Hippocampal formation (tissue), 2 donors: ENCODE measurements at places on chromosomes 16 and 17.

DNA sequence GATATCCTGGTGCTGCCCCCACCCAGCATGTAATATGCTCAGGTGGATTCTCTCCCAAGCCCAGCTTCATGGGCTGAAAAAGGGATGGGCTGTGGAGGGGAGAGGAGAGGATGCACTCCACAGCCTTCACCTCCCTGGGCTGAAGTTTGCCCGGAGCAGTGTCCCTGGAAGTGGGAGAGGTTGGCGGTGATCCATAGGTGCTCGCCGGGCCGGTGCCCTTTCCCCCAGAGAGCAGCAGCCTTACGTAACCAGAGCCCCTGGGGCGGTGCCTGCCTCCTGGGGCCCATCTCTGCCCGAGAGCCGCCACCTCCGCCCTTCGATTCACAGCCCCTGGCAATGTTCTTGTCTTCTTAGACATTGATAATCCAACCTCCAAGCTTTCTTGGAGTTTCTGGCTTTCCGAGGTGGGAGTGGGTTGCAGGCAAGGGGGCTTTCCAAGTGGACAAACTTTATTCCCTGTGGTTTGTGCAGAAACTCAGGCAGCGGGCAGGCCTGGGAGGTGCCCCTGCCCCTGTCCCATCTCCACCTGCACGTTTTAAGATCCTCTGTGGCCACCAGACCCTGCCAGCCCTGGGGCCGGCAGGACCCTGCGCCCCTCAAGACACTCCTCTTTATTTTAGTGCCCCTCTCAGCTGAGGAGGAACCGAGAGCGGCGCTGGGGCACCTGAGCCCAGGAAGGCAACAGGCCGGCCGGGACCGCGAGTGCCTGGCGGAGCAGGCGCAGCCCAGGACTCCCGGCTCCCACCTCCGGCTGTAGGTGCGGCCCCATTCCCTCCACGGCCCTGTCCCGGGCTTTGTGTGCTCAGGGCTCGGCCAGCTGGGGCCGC, 3.1 kb upstream of the WDR90 start:
- DNase-seq: no peak

GRCh38 chr17:50890675-50891516, 24.7 kb upstream of the TOB1 start:
- no peak for DNase-seq

GRCh38 chr17:4319221-4319620, 47.3 kb downstream of the UBE2G1 start:
- no peak for DNase-seq

- DNase-seq: no peak
These were observed 14.3 kb upstream of the SRCIN1 start for GRCh38 chr17:38619937-38620550.

GRCh38 chr16:11706180-11706742, 36.4 kb downstream of the TXNDC11 start:
- peak; percentile 11 for DNase-seq

- no peak for DNase-seq
These were observed 47.3 kb downstream of the BRIP1 start for GRCh38 chr17:61815863-61816503.

DNA sequence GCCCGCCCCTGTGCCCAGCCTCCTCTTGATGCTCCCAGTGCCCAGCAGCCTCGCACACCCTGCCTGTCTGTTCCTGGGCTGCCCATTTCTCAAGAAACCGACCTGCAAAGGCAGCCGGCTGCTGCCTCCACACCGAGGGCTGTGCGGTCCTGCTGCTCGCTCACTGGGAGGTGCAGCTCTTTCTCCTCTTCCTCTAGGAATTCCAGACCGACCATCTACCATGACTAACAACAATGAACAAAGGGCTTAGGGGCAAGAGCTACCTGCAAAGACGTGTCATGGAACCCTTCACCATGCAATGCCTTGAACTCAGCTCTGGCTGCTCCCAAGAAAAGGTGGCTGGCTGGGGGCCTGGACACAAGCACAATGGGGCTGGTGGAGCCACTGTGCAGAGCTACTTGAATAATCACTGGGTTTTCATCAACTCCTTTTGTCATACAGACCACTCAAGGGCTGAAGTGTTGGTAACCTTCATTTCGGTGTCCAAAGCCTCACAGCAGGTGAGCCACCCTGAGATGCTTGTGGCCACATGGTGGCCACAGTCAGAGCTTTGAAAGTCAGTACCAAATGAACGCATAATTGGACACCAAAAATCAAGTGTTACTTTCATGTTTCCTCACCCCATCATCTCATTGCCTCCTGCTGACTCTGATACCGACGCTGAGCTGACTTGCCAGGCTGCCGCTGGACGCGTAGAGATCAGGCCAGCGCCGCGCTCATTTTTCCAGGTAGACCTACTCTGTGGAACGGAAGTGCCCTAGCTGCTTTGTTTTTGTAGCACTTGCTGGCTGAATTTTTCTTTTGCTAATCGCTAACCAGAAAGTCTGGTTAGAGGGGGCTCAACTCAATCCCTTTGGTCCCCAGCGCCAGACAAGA, 19.8 kb downstream of the CYB561 start:
- no peak for DNase-seq

DNA sequence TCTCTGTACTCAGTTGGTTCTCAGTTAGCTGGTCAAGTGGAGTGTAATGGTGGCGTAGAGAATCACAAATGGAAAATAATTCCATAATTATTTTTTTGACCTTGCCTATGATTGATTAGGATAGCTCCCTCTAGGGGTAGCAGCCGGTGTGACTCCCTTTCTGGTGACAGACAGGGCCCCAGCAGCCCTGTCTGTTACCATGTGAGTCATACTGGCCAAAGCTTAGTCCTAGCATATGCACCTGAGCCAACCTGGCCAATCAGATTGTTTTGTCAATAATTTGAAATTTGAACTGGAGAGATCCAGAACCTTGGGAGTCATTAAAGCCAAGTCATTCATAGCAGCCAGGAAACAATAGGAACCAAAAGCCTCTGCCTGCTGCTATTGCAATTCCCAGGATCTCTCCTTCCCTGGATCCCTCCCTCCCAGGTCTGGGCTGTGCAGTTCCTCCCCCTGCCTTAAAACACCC, 5.6 kb downstream of the PNPO start:
- DNase-seq: peak; percentile 8

DNA sequence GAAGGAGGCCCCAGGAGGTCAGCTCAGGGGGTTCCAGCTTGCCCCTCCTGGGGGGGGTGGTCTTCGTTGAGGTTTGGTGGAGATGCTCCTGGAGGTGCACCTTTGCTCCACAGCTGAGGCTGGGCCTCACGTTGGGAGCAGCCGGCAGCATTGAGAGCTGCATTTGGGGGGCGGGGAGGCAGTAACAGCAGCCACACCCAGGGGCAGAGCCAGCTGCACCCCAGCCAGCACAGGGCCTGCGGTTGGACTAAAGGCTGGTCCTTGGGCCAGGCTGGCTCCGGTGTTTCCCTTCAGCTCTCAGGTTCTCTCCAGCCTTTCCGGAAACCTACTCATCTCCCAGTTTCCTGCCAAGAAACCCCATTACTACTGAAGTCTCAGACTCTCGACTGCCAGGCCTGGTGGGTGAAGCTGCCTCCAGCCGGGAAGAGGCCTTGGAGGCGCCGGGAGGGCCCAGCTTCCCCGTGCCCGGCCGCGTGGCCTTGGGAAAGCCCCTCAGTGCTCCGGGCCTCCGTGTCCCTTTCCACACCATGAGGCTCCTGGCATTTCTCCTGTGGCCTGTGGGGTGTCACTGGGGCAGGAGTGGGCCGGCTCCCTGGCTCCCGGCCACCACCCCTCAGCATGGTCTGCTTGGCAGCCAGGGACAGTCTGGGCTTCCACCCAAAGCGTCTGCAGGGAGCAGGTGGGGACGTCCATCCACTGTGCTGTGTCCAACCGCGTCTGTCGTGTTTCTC, 14.0 kb upstream of the BAIAP2 start:
- no peak for DNase-seq

GRCh38 chr16:14371778-14372431, 258.2 kb downstream of the PARN start:
- no peak for DNase-seq

DNA sequence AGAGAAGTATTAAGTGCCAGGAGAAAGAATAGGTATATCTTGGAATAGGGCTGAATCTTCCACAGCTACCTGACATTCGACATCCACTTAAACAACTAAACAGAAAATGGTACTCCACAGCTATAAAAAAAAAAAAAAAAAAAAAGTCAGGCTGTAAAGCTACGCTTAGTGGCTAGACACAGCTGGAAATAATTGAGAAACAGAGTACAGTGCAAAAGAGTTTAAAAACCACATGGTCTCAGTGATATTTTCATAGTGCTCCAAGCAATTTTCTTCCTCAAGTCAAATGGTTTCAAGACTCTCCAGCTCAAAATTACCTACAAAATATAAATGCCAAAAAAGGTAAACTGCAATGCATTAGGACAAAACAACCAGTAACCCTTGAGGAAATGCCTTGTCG, 607.1 kb downstream of the KCNJ2 start:
- no peak for DNase-seq

GRCh38 chr16:10959161-10959560, 14.8 kb downstream of the CLEC16A start:
- DNase-seq: no peak

DNA sequence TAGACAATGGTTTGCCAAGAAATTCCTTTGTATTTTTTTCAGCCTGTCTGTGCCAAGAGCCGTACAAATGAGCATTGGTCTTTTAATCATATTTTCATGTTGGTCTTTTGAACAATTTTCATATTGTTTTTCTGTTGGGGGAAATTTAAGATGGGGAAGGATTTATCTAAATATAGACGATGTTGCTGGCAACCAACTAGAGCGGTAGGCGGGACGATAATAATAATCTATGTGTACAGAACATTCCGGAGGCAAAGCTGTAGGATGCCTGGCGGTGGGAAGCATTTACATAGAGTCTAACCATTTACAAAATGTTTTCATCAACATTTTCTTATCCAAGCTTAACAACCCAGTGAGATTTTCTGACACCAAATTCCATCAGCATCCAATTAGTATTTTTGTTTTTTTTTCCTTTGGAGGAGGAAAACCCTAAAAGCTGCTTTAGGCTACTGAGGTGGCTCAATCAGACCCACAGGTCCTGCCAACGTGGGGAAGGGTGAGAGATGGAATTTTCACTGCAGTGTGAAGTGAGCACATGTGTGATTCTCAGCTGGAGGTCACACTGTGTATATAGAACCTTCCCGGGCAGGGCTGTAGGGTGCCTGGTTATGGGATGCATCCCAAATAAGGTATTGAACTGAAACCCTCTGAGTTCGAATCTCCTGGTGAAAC, 11.7 kb upstream of the SEC14L1 start:
- no peak for DNase-seq

DNA sequence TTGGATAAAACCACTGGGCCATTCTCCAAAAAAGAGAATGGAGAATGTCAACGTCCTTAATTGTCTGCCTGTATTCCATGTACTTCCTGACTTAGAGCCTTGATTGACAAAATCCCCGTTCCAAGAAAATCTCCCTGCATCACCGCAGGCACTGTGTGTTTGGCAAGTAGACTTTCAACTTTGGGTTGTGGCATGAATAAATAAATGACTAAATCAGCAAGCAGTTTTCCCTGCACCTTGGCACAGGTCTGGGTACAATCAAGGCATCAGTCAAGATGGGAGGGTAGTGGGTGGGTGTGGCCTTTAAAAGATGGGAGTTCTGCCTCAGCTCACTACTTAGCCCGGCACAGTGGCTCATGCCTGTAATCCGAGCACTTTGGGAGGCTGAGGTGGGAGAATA, 248.5 kb upstream of the RPL38 start:
- DNase-seq: no peak

- peak; percentile 71 for DNase-seq
These were observed at the start of gene SPNS2 for GRCh38 chr17:4498461-4499397. SPNS2 (plus strand) TSS chr17:4498881; CDS start chr17:4499048, 167 bp downstream.

DNA sequence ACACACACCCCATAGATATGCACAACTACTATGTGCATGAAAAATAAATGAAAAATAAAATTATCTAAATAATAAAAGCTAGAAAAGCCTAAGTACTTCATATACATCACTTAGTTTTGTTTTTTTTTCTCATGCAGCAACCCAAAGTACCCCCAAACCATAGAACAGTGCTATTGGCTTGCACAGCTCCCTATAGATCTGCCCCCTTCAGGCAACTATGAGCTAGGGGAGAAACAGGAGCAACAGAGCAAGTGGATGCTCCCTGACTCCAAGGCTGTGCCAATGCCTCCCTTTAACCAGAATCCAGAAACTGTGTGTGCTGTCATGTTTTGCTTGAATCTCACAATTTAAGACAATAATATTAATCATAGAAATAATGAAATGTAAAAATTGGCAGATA, 605.5 kb downstream of the TOX3 start:
- DNase-seq: no peak

DNA sequence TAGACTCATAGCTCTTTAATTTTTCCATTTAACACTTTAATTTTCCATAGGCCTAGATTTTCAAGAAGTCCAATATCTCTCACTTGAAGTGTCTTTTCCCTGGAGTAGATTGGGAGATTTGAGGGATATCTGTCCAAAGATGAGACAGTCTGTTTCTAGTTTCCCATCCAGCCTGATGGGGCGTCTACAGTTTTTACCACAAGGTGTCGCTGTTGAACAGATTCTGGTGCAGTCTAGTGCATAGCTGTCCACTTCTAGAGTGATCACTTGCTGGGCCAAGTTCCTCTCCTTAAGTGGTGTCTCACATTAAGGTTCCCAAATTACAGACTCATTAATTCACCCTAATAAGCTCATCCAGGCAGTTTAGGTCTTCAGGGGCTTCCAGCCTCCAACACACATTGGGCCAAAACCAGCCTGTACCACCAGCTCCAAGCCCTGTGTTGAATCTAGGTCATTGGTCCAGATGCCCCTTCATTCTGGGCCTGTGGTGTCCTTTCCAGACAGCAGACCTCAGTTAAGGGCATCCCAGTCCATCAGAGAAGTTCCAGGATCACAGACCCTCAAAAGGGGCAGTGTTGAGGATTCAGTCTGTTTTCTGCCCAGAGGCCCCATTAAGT, 9.4 kb downstream of the SNX20 start:
- no peak for DNase-seq

- peak; percentile 61 for DNase-seq
These were observed at the start of gene TMC6 for GRCh38 chr17:78128551-78129350. TMC6 (minus strand) TSS chr17:78128755; CDS start chr17:78126832, 1,923 bp downstream.

DNA sequence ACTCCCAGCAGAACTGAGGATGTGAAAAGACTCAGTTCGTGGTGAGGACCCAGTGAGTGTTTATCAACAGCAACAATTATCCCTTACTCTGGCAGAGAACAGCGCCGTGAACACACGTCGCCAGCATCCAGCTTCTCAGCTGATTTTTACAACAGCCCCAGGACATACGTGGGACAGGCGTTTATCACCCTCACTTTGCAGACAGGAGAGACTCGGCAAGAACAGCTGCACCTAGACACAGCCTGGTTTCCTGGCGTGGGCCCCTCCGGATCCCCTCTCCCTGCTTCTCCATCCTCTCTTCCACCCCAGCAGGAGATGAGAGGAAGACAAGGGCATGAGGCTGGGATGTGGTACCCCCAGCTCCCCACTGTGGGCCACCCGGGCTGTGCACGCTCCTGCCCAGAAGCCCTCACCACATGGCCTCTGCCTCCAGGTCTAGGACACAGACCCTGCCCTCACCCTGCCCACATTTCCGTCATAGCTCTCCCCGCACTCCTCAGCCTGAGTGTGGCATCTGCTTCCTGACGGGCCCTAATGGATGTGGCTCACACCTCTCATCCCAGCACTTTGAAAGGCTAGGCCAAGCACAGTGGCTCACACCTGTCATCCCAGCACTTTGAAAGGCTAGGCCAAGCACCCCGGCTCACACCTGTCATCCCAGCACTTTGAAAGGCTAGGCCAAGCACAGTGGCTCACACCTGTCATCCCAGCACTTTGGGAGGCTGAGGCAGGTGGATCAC, 17.5 kb downstream of the ABR start:
- DNase-seq: no peak
